ENCODE measurements at places on chromosomes 5 and 9.
A peak's percentile ranks its signal among the peaks of the same experiment; 100 is the strongest.

- DNase-seq = no peak
Observed at GRCh38 chr9:94719878-94720277, 6.6 kb upstream of the AOPEP start.

- no peak for DNase-seq
Observed at GRCh38 chr5:107592515-107592914, 78.2 kb downstream of the EFNA5 start.

GRCh38 chr5:145407300-145408047, 427.7 kb downstream of the PRELID2 start:
- no peak for DNase-seq

DNA sequence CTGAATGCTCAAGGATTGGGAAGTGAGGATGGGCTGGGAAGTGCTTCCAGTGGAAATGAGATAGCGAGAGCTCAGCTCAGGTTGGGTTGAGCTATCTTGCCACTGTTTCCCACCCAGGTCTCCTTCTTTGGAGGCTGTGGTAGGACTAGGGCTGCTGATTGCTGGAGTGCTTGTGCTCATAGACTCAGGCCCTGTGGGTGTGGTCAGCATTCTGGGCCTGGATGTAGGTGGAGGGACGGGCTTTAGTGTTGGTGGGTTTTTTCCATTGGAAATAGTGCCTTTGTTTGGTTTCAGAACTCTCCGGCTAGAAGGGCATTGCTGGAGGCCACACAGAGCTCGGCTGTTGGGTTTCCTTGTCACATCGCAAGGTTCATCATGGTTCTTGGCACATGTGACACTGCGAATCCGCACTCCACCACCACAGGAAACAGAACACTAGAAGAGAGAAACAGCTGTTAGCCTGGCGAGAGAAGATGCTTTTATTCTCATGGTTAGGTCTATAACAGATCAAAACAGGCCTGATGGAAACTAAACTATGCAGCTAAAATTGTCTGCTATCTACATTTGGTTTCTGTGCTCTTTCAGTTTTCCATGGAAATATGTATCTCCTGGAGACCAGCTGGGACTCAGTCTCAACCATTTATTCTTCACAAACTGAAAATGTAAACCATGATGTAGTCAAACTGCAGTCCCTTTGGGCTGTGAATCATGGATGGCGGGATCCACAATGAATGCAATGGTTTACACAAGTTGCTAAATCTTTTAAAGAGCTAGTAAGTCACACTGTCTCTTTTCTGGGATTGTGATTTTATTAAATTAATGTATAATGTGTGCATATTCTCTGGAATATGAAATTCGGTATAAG, 136.2 kb downstream of the TARS1 start:
- no peak for DNase-seq

- DNase-seq = no peak
Observed at GRCh38 chr5:116377276-116378006, 197.2 kb downstream of the SEMA6A start.

GRCh38 chr5:149298842-149299404, 27.3 kb downstream of the AFAP1L1 start:
- no peak for DNase-seq

- peak; percentile 72 for DNase-seq
Observed at GRCh38 chr5:160439205-160439600, 17.5 kb downstream of the PTTG1 start.

GRCh38 chr5:160075073-160075472, 44.2 kb downstream of the PWWP2A start:
- no peak for DNase-seq

DNA sequence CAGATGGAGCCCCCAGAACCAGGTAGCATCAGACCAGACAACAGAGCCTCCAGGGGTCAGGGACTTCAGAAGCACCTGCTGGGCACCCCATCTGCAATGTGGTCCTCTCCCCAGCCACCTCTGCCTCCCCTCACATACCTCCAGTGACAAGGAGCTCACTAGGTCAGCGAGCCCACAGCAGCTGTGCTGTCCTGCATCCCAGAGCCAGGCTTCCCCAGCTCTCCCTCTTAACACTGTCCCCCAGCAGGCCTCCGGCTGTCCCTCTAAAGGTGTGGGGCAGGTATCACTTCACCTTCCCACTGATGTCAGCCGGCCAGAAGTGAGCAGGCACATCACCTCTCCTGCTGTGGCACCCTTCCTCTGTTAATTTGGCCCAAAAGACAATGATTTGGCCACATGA, 83.6 kb downstream of the LMX1B start:
- DNase-seq = no peak

DNA sequence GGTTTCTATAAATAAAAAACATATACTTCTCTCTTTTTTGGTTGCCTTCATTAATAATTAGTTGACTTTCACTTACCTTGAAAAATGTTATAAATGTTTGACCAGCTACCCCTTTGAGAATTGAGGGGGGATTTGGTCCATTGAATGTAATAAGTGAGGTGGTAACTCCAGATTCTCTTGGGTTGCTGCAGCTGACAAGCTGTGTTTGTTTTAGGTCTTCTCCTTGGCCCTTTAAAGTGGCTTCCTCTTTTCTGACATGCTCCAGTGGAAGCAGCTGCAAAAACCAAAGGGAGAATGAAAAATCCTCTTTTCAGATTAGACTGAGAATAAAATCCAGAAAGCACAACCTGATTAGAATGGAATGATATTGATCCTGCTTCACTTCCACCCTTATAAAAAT, 410.5 kb downstream of the TMEM38B start:
- no peak for DNase-seq

DNA sequence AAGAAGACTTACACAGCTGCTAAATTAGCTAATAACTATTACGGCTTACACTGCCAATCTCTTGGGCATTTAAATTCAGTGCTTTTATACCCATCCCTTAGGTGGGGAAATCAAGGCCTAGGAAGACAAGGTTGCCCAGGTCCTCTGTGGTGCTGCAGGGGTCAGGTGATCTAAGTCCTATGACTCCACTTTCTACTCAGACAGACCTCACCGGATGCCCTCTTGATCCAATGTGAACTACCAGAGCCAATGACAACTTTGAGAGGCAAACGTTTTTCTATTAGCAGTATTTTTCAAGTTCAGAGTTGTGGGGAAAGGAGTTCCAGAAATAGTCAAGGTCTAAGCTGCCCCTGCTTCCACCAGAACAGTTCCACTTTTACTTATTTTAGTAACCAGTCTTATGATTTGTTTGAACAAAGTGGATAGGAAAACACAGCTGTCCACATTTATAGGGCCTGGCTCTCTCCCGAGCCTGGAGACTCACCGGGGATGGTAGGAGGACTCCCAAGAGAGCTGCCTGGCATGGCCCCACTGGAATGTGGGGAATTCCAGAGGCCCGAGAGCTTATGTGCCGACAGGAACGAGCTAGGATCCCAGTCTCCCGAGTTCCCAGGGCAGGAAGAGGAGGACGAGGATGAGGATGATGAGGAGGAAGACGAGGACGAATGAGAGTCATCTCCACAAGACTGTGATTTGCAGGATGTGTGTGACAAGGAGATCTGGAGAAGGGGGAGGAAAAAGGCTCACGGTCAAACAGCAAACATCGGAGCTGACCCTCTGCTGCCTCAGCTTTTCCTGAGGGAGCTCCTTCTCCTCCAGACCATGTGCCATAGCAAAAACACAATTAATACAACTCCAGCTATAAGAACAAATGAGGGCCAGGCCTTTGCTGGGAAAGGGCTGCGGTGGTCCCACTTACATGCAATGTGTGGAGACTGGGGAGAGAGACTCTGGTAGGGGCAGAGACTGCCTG, 16.7 kb downstream of the FAM193B start:
- no peak for DNase-seq

GRCh38 chr5:149961957-149962409, 1.4 kb downstream of the SLC26A2 start:
- no peak for DNase-seq

GRCh38 chr5:79505138-79505537, 8.8 kb downstream of the HOMER1 start:
- DNase-seq = no peak

DNA sequence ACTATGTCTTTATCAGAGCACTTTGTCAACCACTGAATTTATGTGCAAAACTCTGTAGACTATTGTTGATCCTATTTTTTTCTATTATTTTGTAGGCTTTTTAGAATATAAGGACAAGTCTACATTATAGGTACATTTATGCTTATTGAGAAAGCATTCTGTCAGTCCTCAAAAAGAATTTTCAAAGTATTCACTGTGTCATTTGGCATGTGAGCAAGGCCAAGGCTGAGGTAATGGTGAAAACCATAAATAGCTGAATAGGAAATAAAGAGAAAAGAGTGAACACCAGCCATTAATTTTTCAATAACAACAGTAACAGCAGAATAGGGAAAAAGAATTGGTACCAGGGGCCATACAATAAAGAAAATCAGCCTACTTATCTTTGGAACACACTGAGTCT, 21.0 kb downstream of the SKIC3 start:
- DNase-seq = no peak

DNA sequence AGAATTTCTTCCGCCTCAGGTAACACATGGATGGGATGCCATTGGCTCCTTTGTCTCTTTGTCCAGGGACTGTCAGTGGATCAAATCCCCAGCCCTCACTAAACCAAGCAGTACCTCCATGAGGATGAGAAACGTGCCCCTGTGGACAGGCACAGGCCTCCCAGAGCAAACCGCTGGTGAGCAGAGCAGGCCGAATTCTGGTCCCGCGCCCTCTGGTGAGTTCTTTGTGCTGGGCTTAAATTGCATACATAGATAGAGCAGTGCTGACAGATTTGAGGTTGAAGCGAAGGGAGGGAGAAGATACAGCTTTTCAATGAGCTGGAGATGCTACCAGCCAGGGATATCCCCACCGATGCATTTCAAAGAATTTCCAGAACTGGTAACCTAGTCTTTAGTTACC, 143.8 kb downstream of the HSD17B3 start:
- no peak for DNase-seq

DNA sequence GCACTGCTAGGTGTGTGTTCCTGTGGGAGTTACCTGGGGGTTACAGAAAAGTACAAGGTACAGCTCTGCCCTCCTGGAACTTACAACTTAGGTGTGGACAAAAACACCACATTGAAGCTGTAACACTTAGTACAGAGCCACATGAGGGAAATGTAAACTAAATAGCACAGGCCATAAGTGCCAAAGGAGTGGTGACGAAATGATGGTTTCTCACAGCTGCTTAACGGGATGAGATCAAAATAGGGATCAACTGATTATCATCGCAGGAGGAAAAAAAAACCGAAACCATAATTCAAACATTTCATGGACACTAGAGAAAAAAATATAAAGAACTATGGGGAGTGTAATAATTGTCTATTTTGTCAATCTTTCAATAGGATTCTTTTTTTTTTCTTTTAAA, 5.9 kb downstream of the LIX1 start:
- DNase-seq = no peak

GRCh38 chr9:111294691-111295451, 35.2 kb downstream of the OR2K2 start:
- DNase-seq = no peak

DNA sequence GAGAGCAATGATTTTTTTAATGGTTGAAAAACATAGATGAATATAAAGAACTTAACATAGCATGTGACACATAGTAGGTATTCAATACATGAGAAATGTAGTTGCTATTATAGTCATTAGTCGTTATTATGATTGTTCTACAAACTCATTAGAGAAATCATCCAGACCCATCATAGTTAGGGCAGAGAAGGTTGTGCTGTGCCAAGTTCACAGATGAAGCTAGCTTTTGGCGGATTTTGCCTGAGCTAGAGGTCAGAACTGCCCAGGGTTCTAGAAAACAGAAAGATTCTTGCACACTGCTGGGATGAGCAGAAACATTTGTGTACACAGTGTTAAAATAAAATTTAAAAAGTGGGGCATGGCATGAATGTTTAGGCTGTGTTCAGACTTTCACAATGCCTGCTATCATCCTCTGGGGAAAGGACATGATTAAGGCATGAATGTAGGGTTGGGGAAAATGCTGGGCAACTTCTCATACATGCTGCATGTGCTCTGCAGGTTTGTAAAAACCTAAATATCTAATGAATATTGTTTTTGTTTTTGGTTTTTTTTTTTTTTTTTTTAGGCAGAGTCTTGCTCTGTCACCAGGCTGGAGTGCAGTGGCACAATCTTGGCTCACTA, 33.3 kb upstream of the RAD23B start:
- no peak for DNase-seq

DNA sequence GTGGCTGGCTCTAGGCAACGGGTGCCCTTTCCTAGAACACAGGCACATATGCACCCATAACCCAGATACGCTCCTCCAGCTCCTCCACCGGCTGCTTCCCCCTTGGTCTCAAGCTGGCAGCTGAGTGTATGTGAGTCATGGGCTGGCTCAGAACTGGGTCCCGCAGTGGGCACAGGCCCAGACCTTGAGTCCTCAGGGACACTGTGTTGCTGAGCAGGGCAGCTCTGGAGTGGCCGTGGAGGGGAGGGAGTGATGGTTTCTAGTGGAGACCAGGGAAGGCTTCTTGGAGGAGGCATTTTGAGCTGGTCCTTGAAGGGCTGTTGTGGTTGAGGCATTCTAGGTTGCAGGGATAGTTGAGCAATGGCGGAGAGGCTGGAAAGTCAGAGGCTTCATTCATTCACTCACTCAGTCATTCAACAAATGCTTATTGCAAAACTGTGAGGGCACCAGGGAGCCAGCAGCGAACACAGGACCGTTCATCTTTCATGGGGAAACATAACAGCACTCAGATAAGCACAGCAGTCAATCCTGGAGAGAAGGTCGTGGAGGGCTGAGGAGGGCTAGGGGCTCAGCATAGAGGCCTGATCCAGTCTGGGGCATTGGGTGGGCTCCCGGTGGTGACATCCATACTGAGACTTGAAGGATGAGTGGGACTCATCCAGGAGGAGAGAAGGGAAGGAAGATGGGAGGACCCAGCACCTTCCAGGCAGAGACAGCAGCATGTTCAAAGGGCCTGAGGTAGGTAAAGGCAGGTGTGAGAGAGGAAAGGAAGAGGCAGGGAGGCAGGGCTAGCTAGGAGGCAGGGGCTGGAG, 2.4 kb downstream of the BBLN start:
- no peak for DNase-seq

GRCh38 chr9:35923927-35924763, 14.9 kb downstream of the SPAAR start:
- DNase-seq = no peak

DNA sequence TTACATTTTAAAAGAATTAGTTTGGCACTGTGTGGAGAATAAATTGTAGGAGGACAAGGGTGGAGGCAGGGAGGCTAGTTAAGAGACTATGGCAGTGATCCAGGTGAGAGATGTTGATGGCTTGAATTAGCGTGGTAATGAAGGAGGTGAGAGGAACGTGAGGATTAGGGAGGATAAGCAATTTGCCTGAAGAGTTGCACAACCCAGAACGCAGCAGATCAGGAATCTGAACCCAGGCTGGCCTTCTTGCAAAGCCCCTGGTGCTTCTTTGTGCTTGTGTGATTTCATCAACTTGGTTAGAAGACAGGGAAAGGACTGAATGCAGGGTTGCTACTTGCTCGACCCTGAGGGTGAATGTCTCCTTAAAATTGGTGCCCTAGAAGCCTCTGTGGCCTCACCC, 6.9 kb upstream of the SCAMP1 start:
- no peak for DNase-seq

GRCh38 chr9:112332214-112332613, 1.2 kb downstream of the PTBP3 start:
- no peak for DNase-seq

GRCh38 chr5:45737153-45737552, 41.0 kb upstream of the HCN1 start:
- DNase-seq = no peak

Data from NCI-H1417 treated with DMSO at 0.1 percent for 48 hours (cell line).